ENCODE measurements at places on chromosomes 6 and 20.

DNA sequence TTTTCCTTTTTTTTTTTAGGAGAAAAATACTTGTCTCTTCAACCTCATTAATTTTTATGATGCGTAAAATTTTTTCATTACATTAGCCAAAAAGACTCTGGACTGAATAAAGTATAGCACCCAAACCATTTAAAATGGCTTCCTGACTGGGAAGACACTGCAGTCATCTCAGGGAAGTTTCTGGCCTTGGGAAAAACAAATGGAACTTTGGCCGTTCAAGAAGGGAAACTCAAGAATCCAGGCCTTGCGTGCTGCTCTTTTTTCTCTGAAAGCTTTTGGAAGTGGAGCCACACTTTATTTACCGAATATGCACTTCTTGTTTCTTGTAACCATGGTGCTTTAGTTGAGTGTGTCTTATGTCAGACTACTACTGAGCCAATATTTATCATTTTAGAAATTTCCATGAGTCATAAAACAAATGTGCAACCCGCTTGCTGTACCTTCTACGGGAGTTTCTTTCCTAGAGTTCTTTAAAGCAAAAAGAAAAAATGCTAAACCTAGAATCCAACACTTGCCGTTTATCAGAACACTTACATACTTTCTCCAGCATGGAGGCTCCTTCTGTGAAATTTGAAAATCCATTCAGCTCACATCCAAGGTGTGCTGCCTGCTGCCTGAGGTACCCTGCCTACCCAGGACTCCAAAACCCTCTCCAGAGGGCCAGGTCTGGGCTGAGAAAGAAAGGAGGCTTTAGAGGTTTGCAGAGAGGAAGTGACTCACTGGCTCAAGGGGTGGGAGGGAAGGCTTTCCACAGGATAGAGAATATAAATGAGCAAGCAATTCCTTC is 11.5 kb upstream of the DSTN start:
- DNase-seq: no peak

DNA sequence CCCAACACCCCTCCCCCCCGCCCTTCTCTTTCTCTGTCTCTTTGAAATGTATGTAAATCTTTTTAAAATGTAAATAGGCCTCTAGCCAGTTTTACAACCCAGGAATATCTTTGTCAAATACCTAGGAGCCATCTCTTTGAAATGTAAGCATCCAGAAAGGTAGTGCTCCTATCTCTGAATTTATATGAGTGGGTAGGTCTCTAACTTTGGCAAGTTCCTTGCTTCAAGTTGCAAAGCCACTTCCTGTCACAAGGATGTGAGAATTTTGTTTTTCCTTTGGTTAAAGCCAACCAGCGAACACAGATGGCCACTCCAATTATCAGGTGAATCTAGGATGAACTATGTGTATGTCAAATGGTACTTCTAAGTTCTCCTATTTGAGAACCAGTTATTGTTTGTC is 6.2 kb upstream of the DEFB132 start:
- DNase-seq: no peak

- no peak for DNase-seq
Observed at GRCh38 chr6:138614151-138614550, 114.9 kb upstream of the NHSL1 start.

- DNase-seq: no peak
Observed at GRCh38 chr6:53929041-53929820, 134.4 kb downstream of the LRRC1 start.

- no peak for DNase-seq
Observed at GRCh38 chr6:148272597-148272996, 70.0 kb upstream of the SASH1 start.

- no peak for DNase-seq
Observed at GRCh38 chr6:117194978-117195377, 70.4 kb upstream of the VGLL2 start.
